ENCODE measurements at places on chromosomes 11 and 22.

DNA sequence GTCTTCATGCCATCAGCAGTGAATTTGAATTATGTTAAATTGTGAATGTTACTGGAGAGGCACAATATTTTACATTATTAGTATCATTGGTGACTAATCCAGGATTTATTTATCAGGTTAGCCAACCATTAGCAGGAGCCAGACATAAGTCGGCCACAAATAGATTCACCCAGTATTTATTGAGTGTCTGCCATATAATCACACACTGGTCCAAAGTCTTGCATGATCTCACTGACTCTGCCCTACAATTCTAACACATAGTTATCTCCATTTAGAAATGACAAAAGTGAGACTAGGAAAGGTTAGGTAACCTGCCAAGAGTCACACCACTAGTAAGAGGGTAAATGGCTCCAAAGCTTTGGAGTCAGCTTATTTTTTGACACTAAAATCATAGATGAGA is 179.6 kb downstream of the BLID start:
- DNase-seq: no peak

GRCh38 chr11:10205928-10206327 is 88.1 kb downstream of the SBF2 start:
- DNase-seq: no peak

DNA sequence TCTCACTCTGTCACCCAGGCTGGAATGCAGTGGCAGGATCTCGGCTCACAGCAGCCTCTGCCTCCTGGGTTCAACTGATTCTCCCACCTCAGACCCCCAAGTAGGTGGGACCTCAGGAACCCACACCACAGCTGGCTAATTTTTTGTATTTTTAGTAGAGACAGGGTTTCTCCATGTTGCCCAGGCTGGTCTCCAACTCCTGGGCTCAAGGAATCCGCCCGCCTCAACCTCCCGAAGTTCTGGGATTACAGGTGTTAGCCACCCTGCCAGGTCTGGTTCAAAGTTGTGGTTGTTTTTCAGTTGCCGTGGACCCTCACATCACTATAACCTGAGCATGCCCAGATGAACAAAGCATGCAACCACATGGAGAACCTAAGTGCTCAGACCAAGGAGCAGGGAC is 13.0 kb upstream of the RAB39A start:
- no peak for DNase-seq

GRCh38 chr11:103832762-103833161 is 203.7 kb upstream of the DDI1 start:
- no peak for DNase-seq

- no peak for DNase-seq
Observed at GRCh38 chr11:103699656-103700055, 336.8 kb upstream of the DDI1 start.

- no peak for DNase-seq
Observed at GRCh38 chr11:120137611-120138521, at the start of gene TRIM29. Gene TRIM29, minus strand, starts transcription at chr11:120138113. Its CDS starts 82 bp downstream, at chr11:120138031.

GRCh38 chr22:17648569-17648968 is 10.0 kb downstream of the BCL2L13 start:
- no peak for DNase-seq

GRCh38 chr11:32256466-32256865 is 165.6 kb downstream of the RCN1 start:
- DNase-seq: no peak

DNA sequence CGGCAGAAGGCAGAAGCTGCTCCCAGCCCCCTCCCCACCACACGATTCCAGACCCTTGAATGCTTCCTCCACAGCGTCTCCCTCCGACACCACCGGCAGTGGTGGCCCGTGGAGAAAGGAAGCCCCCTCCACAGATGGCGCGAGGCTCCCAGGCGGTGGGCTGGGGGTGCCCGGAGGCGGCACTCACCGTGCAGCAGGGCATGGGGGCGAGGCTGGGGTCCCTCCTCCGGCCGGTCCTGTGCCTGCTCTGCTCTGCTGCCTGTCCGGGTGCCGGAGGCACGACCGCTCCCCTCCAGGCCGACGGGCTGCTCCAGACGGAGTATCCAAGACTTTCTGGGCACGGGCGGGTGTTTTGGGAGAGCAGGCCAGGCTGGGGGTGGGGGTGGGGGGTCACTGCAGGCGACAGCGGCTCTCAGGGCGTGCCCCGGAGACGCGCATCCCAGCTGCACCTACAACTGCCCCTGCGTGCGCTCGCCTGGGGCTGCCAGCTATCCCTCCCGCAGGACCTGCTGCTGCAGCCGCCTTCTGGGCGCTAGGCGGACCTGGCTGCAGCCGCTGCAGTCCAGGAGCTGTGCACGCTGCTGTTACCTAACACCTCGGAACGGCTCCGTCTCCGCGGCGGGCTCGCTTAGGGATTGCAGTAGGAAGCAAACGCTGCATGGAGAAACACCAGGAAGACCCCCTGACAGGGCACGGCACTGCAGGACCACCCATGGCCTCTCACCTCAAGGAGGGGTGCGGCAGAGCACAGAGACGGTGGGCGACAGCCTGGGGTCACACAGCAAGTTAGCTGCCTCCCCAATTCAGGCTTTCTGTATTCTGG is 15.2 kb downstream of the MRGPRG start:
- DNase-seq: no peak

DNA sequence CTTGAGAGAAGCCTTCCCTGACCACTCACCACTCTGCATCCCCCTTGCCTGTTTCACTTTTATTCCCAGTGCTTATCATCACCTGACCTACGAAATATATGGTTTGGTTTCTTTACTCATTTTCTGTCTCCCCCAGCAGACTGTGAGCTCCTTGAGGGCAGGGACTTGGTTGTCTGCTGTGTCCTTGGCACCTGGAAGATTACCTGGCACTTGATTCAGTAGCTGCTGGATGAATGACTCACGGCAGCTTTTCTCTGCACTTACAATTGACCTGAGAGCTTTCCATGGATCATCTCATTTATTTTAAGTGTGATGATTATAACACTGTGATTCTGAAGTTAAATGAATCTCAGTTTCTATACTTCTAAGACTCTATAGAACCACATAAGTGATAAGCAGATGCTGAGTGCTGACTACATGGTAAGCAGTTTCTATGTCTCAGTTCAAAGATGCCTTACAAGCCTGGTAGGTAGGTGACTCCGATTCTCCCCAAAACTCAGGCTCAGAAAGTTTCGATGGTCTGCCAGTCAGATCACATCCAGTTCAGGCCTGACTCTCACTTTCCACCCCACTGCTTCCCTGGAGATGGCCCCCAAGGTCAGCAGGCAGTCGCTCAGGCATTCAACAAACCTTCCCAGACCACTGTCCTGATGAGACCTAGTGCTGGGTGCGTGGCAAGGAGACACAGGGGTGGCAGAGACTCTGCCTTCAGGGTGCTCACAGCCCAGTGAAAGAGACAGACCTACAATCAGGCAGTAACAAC is 11.6 kb downstream of the IL2RB start:
- no peak for DNase-seq

- DNase-seq: no peak
Observed at GRCh38 chr11:64960719-64961118, 11.2 kb downstream of the MAJIN start.

DNA sequence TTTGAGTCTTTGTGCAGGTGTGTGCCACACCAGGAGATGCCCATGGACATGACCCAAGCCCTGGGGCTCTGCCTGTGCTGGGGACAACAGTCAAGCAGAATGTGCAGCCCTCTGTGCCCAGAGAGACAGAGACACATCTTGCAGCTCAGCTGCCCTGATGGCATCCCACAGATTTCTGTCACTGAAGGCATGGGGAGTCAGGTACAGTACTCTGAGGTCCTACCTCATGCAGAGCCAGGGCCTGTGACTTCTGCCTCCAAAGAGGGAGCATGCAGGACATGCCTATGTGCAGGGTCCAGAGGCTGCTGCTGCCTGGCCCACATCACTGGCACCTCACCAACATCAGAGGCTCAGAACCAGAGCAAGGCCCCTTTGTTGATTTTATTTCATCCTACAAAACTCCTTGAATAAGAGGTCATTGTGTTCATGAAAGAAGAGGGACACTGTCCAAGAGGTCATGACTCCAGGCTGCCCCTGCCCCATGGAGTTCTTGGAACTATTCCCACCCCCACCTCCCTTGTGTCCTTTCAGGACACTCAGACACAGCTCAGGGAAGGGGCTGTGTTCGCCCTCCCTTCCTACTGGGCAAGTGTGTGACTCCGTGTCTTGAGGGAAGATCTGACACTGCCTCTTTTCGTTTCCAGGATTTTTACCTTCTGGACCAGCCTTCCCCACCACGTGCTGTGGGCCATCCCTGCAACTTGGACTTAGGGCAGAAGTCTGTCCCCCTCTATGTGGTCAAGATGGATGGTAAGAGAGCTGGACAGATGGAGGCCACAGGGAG is 62.3 kb downstream of the BTG4 start:
- peak; percentile 76 for DNase-seq
